ENCODE measurements at places on chromosomes 4 and X. TPM values are rescaled to one million over a fixed set of nuclear protein-coding genes. Genes with fewer than 3 reads are reported as not detected.

VSIG1 gene
- total RNA-seq = not detected

DNA sequence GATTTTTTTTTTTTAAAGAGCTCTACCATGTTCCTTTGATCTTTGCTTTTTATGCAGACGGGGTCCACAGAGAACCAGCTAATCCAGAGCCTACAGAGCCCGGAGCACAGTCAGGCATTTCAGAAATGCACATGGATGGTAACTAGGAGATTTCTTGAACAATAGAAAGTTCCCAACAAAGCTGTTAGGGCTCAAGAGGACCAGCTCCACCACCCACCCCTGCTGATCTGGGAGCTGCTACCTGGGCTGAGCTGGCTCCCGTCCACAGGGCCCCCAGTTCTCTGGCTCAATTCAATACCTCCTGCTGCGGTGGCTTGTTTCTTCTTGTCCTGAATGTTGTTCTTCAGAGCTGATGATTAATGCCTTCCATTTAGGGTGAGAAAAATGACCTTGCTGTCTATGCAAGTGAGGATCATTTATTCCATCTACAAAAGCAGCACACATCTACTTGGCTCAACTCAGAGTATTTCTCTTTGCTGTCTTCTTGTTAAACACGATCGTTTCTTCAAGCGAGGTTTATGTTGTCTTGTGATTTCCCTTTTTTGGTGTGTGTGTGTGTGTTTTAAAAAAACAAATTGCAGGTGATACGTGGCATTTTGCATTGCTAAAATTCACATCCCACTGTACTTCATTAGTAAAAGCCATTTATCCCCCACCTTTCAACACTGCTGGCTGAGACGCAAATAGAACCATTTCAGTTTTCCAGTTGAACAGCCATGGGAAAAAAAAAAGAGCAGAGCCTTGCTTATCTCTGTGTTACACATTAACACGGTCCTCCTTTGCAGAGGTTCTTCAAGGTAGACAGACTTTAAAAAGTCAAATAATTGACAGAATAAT is 31.3 kb downstream of the IGFBP7 start:
- no peak for DNase-seq

GRCh38 chrX:14718403-14718802 is 154.5 kb downstream of the FANCB start:
- DNase-seq = no peak

GRCh38 chr4:151204925-151205524 is 71.9 kb upstream of the PRSS48 start:
- DNase-seq = no peak

DNA sequence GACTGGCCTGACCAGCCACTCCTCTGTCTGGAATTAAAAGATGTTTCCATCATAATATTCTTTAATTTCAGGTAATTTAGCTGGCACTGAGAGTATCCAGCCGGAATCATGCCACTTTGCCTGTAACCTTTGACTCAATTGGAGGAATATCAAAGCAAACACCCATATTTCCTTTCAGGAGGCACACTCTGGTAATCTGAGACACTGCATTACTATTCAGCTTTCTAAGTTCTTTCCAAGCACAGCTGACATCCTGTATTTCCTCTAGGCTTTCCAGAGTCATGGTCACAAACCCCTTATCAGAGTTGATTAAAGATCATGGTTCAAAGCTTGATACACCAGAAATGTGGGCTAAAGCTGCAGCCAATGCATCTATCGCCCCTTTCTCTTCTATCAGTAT is 29.3 kb downstream of the INTS12 start:
- peak; percentile 14 for DNase-seq

DNA sequence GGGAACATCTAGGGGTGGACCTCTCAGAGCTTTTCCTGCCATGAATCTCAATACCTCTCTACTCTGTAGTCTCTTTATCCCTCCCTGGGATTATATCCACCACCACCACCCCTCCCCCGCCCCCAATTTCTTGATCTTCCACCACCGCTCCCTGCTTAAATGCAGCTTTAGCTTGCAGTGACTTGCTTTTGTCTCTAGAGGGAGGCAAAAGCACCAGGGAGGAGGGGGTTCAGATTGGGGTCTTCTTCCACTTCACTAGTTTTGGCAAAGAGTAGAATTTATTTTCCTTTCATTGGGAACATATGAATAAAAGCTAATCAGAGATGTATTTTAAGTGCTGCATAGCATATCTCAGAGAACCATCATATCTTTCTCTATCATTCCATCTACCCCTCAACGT is 5.5 kb downstream of the ARHGAP36 start:
- DNase-seq = no peak

FRMD7 gene
- total RNA-seq = not detected

ZCCHC18 gene
- total RNA-seq = 0.15 TPM

DNA sequence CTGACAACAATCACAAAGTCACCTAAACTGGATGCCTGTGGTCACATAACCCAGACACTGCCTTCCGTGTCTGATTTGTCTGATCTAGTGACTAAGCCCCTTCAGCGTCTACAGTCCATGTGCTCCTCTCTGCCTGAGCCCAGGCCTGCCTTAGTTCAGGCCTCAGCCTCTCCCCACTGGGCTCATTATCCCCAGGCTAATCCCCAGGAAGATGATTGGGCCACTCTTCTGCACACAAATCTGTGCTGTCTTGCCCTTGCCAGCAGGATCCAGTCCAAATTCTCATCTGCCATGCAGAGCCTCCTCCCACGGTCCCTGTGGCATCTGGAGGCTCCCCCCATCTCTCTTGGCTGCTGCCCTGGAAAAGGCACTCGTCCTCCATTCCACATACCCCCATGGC is 96.5 kb downstream of the SLC2A9 start:
- DNase-seq = no peak

GRCh38 chr4:55398461-55398860 is 2.7 kb downstream of the TMEM165 start:
- peak; percentile 36 for DNase-seq

DNA sequence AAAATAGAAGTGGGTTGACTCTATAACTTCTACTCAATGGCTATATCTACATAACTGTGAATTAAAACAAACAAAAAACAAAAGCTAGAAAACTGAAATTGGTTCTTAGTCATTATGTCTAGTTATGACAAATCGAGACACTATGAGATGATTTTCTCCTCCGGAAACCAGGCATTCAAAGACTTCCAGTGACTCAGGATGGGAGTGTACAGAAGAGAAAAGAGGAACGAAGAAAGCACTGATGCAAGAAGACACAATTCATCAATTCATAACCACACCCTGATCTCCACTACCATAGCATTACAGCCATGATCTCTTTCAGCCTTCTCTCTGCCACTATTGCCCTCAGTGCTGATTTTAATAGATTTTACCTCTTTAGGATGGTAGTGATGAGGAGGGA is 253.6 kb downstream of the CBLL2 start:
- peak; percentile 72 for DNase-seq

MAMLD1 gene
- 4.6 TPM for total RNA-seq

All from HFFc6 (cell line).